ENCODE measurements at places on chromosomes 3 and 15. TPM values are rescaled to one million over a fixed set of nuclear protein-coding genes. Genes with fewer than 3 reads are reported as not detected.

- peaks cover 42% of the 10 kb centered on the region for H3K36me3 ChIP-seq
- H3K27ac ChIP-seq = peak overlapping the region; percentile 41
- H3K4me3 ChIP-seq = no peak overlapping the region
- H3K27me3 ChIP-seq = no peaks in the 10 kb centered on the region
Measured at GRCh38 chr3:138072796-138073195, 42.6 kb downstream of the DZIP1L start.

- H3K27me3 ChIP-seq = no peaks in the 10 kb centered on the region
- no peaks in the 10 kb centered on the region for H3K36me3 ChIP-seq
- no peak overlapping the region for H3K4me3 ChIP-seq
- DNase-seq = no peak
- no peaks in the 10 kb centered on the region for H3K4me1 ChIP-seq
Measured at GRCh38 chr3:119570229-119570628, 9.1 kb upstream of the ADPRH start.

- no peak for DNase-seq
- no peaks in the 10 kb centered on the region for H3K36me3 ChIP-seq
- H3K4me3 ChIP-seq = no peak overlapping the region
- no peaks in the 10 kb centered on the region for H3K27me3 ChIP-seq
- peaks cover 64% of the 10 kb centered on the region for H3K4me1 ChIP-seq
Measured at GRCh38 chr15:78060232-78060631, 17.3 kb downstream of the TBC1D2B start.

GRCh38 chr3:12399226-12399625, 85.1 kb upstream of the TSEN2 start:
- H3K36me3 ChIP-seq = no peaks in the 10 kb centered on the region
- no peak overlapping the region for H3K27ac ChIP-seq
- no peaks in the 10 kb centered on the region for H3K27me3 ChIP-seq
- H3K4me3 ChIP-seq = no peak overlapping the region
- no peak for DNase-seq
- peaks cover 23% of the 10 kb centered on the region for H3K4me1 ChIP-seq

DNA sequence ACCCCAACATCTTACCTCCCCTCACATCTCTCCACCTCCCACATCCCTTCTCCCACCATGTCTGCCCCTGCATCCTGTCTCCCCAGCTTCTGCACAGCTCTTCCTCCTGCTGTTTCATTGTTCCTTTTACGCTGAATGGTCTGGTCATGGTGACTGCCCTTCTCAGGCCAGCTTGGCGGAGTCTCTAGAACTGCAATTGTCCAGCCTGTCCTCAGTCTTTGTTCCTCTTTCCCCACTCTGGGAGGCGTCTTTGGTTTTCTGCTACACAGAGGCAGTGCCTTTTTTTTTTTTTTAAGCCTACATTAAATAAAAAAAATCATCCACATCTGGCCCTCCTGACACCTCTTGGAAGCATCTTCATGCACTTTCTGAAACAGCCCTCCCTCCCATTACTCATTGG, 49.1 kb upstream of the SEC22A start:
- no peak for DNase-seq
- H3K36me3 ChIP-seq = peaks cover 73% of the 10 kb centered on the region
- no peaks in the 10 kb centered on the region for H3K27me3 ChIP-seq
- no peaks in the 10 kb centered on the region for H3K4me1 ChIP-seq

DNA sequence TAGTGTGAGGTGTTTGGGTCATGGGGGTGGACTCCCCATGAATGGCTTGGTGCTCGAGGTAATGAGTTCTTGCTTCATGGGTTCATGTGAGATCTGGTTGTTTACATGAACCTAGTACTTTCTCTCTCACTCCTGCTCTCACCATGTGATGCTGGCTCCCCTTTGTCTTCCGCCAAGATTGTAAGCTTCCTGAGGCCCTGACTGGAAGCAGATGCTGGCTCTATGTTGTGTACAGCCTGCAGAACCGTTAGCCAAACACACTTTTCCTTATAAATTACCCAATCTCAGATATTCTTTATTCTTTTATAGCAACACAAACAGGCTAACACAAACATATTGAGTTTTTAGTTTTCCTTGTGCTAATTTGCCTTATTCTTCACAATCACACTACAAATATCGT, 3.2 kb upstream of the CSPG5 start:
- peaks cover 9% of the 10 kb centered on the region for H3K36me3 ChIP-seq
- peaks cover 39% of the 10 kb centered on the region for H3K27me3 ChIP-seq

The HTD2 gene
- 6.2 TPM for total RNA-seq

The SLC22A13 gene
- 0.29 TPM for total RNA-seq

The GP9 gene
- total RNA-seq = not detected

The GRK7 gene
- total RNA-seq = not detected

The SMARCC1 gene
- total RNA-seq = 46.3 TPM
